Central memory CD4-positive, alpha-beta T cell (primary cell): ENCODE measurements at places on chromosomes 5 and 9.

DNA sequence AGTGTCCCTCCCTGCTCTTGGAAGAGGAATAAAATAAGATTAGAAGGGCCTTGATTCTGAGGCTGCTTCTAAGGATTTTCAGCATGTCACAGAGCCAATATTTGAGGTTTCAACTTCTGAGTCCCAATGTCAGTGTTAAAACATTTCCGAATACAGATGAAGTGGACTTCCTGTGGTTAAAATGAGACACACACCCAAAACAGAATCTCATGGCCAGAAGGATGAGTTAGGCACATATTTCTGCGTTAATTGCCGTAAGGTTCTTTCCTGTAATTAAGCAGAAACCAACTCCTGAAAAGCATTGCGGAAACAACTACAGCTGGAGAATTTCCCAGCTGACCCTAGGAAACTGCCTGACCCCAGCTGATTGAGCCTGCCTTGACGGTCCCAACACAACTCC, 10.4 kb upstream of the ZNF354B start:
- no peak for DNase-seq

GRCh38 chr5:5980538-5980895, 397.8 kb downstream of the MED10 start:
- no peak for DNase-seq

DNA sequence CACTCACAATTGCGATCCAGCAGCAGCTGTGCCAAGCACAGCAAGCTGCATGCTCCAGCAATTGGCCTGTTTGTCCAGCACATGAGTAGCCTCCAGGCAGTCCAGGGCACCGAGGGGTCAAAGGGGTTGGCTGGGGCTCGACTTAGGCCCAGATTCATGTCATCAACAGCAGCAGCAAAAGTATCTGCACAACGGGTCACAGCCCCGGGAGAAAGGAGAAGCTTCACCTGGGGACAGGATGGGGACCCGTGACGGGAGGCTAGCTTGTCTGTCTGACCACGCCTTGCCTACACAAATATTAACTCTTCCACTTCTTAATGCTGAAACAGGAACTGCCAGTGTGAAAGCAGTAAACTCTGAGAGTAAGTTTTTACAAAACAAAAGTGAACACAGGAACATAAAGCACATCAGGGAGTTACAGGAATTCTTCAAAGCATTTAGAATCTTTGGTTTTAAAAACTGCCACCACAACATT, 191.2 kb downstream of the PIK3R1 start:
- no peak for DNase-seq

GRCh38 chr5:33238826-33239695, 201.7 kb upstream of the TARS1 start:
- DNase-seq, result no peak

GRCh38 chr5:149387982-149388381, 8.9 kb upstream of the IL17B start:
- DNase-seq, result no peak
